Activated CD4-positive, CD25-positive, alpha-beta regulatory T cell treated with anti-CD3 and anti-CD28 coated beads, Interleukin-2, amount 50 U/mL, for 72 hours (primary cell): ENCODE measurements at places on chromosomes 1 and 21.

DNA sequence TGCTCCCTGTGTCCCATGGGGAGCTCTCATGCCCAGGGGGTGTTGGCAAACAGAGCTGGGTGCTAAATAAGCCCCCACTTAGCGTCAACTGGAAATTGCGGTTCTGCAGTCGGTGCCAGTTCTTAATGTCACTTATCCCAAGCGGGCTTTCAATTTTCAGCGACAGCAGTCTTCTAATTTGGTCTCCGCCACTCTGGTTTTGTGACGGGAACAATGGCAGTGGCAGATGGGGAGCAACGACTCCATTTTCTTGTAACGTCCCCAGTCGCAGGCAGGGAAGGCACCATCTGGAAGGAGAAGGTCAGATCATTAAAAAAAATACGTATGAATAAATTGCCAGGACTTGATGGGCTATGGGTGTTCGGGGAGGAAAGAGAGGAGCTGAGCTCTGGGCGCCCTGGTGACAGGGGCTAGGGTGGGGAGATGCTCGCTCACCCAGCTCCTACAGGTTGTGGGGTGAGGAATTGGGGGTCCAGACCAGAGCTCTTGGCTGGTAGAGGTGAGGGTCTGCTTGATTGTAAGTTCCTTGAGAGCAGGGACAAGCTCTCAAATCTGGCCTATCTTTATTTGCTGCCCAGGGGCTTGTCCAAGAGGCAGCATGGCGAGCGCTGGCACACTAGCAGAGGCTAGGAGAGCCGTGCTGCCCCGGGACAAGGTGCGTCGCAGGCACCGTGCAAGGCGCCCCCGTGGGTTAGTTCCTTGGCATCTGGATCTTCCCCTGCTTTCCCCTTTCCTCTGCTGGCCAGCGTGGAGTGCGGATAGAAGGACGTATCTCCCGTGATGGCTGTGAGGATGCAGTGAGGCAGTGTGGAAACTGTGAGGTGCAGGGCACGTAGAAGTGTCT lies 105.8 kb downstream of the ARHGEF10L start:
- DNase-seq, result no peak

GRCh38 chr1:226886122-226886901 lies 15.9 kb downstream of the PSEN2 start:
- DNase-seq, result no peak

DNA sequence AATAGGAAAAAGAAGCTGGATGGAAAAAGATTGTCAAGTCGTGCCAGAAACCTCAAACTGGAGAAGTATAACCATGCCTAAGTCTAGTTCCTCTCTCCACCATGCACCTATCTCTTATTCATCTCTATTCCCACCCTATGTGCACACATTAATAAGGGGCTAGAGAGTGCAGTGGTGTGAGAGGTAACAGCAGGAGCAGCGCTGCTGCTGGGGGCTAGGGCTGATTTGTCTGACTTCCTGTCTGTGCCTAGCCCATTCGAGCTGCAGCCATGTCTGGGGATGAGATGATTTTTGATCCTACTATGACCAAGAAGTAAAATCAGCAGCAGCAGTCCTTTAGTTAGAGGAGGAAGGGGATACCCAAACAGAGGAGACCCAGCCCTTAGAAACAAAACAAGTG lies 43.0 kb downstream of the TRIM33 start:
- no peak for DNase-seq

- no peak for DNase-seq
These were observed 46.4 kb downstream of the ABCG1 start for GRCh38 chr21:42265231-42265812.

DNA sequence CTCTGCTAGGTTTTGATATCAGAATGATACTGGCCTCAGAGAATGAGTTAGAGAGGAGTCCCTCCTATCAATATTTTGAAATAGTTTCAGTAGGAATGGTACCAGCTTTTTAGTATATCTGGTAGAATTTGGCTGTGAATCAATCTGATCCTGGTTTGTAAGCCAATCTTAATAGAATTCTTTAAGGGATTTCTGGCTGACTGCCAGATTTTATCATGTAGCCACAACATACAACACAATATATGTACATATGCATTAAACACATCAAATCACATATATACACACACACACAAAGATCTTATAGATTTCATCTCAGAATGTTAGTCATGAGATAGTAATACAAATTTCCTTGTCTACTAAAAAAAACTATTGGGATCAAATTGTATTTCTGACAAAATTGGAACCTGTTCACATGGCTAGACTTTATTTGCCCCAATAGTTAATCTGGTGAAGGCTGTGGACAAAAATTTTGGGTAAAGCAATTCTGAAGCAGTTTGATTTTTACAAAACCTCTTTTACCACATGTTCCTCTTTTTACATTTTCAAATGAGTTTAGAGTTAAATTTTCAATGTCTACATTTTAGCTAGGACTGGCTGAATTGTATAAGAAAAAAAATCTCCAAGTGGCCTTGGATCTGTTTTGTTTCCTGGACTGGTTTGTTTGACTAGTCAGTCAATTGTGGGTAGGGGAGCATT lies 151.7 kb downstream of the FASLG start:
- no peak for DNase-seq

GRCh38 chr1:115555446-115555845 lies 86.3 kb upstream of the VANGL1 start:
- no peak for DNase-seq

DNA sequence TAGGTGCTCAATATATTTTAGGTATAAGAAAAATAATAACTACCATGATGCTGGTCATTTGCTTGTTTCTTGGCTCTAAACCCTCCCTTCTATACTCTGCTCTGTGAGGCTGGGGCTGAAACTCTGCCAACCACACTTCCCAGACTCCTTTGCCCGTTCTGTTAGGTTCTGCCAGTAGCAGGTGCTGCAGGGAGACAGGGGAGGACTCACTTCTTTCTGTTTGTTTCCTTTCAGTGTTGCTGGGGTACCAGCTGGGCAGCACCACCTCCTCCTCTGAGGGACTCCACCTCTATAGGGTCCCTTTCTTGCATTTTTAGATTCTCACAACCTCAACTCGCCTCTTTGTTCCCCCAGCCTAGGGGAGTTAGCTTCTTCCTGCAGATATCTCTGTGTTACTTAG lies 17.0 kb upstream of the SH2D2A start:
- DNase-seq, result no peak

- DNase-seq, result no peak
These were observed 318.5 kb upstream of the B3GALT2 start for GRCh38 chr1:193504920-193505319.

DNA sequence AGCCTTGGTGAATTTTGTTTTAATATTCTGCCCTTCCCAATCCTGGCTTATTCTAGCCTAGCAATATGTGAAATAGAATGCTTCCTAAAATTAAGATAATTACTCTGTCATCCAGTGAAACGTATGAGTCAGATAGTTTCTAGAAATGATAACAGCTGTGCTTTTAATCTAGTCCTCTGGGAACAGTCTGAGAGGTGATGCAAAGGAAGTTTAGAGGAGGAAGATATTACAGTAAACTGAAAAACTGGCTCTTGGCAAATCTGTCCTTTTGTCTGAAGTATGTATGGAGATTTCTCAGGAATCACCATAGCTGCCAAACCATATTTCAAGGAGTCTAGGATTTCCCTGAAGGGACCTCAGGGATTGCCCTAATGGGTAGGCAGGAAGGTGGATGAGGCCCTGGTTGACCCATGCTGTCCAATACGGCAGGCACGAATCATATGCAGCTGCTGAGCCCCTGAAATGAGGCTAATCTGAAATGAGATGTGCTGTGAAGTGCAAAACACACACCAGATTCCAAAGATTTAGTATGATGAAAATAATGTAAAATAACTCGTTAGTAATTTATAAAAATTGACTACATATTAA lies 70.8 kb upstream of the LBR start:
- DNase-seq, result no peak

GRCh38 chr1:156717351-156717750 lies 10.9 kb upstream of the METTL25B start:
- DNase-seq, result no peak
